ENCODE measurements at places on chromosomes 4 and X. TPM values are rescaled to one million over a fixed set of nuclear protein-coding genes. Genes with fewer than 3 reads are reported as not detected.

DNA sequence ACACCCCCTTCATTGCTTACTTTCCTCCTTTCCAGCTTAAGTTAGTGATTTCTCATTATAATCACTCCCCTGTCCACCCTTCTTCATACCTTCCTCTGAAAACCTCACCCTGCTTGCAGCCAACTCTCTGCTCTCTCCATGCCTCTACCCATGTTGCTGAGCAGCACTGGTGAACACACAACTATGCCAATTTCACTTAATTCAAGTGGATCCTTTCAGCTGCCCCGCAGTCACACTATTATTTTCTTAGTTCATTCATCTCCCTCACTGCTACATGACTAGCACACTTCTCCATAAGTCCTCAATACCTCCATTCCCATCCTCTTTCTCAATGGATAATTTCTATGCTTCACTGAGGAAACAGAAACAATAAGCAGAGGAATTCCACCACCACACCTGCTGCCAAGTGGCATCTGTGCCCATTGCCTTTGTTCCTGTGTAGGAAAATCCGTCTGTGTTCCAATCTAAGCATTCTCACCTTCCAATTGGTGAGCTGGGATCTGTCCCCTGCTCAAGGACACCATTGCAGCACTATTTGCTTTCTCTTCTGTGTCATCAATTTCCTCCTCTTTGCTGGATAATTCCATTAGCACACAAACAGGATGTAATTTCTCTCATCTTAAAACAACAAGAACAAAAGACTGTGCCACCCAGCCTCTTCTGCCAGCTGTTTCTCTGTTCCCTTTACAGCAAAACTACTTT lies 25.2 kb upstream of the PRSS48 start:
- DNase-seq = no peak

GRCh38 chr4:119647558-119647957 lies 19.0 kb upstream of the PDE5A start:
- DNase-seq = no peak

FAM53A gene
- total RNA-seq = 3.3 TPM

DNA sequence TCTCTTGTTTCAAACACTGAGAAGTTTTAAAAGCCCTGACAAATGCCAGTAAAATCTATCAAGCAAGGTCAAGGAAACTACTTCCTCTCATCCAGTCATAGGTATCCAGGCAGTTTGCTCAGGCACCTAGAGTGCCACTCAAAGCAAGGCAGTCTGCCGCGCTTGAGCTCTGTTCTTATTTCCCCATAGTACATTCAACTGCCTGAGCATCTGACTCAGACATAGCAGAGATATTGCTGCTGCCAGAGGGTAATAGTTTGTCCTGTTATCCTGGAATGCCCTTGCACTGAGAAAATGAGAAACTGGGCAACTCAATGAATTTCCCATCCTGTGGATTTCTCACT lies 16.1 kb upstream of the ATP8A1 start:
- DNase-seq = no peak

DNA sequence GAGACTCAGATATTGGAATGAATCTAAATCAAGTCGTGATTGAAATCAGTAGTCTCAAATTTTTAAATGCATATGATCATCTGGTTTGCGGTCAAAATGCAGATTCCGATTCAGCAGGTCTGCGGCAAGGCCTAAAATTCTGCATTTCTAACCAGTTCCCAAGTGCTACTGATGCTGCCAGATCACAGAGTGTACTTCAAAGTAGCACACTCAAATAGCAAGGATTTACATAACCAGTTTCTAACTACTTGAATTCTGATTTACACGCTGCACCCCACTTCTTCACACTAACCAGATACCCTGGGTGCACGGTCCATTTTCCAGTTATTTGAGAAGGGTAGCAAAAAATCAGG lies 752 bp downstream of the MBTPS2 start:
- DNase-seq = no peak

HSD17B13 gene
- not detected for total RNA-seq

DNA sequence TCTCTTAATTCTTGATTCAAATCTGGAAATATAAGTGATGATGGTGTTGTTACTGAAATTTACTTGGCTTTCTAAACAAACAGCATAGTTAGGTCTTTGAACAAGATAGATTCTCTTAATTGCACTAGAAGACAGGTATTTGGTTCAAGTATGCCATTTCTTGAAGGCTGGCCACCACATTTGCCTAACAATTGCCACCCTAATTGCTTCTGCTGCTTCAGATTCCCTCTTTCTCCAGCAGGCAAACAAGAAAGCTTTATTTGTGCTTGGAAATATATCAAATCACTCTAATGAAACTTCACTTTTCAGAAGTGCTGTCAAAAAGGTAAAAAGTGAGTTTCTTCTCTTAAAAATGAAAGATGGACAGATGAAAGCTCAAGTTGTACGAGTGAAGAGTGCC lies 418.6 kb downstream of the INPP4B start:
- DNase-seq = peak; percentile 60

GRCh38 chrX:69503228-69503781 lies 821 bp upstream of the NALF2 start:
- no peak for DNase-seq

GRCh38 chrX:17481086-17481485 lies 106.1 kb downstream of the NHS start:
- no peak for DNase-seq

GPRIN3 gene
- total RNA-seq = 2.4 TPM

DNA sequence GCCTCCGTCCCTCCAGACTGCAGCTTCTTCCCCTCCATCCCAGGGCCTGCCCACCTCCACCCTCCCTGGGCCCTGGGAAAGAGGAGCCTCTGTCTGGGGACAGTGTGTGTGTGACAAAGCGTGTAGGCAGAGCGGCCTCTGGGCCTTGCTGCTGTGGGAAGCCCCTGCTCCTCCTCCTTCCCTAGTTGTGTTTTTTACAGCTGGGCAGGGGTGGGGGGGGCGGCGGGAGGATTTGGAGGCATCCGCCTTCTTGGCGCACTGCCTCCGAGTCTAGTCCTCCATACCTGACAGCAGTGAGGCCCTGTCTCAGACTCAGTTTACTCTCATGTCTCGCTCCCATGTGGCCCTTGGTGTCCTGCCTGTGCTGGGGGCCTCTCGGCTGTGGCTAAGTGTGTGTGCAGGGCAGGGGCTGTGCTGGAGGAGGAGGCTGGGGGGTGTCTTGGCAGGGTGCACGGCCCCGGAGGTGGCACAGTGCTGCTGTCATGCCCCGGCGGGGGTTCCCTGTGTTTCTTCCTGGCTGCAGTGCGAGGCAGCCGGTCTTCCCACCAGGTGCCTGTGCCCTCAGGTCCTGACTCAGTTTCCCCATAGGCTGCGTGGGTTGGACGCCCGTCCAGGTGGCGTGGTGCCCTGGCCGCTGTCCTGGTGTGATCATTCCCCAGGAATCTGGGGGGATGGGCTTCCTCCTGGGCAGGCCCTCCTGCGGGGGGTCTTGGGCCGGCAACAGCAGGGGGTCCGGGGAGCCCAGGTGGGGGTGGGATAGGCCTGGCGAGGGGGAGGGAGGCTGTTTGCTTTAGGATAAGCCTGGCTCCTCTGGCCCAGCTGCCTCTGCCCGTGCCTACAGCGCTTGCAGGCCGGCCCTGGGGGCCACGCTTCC lies 7.0 kb downstream of the FGFRL1 start:
- no peak for DNase-seq

SSX1 gene
- total RNA-seq = not detected

DNA sequence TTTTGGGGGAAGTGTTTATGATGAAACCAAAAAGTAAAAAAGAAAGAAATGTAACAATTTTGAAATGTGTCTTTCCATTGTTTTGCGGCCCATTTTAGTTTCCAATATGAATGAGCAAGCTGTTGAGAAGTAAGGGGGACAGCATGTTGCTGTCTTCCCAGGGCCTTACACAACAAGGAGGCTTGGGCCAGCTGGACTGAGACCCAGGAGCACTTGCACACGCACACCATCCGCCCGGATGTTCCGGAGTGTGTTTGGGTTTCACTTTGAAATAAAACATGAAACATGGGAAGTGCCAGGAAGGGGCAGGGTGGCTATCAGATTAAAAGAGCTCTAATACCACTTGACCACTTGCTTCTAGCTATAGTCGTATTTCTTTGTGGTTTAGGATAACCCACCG lies 144.4 kb downstream of the NHS start:
- DNase-seq = no peak

GRCh38 chrX:3638280-3638873 lies 75.1 kb downstream of the PRKX start:
- peak; percentile 81 for DNase-seq

SPATA4 gene
- total RNA-seq = not detected

DNA sequence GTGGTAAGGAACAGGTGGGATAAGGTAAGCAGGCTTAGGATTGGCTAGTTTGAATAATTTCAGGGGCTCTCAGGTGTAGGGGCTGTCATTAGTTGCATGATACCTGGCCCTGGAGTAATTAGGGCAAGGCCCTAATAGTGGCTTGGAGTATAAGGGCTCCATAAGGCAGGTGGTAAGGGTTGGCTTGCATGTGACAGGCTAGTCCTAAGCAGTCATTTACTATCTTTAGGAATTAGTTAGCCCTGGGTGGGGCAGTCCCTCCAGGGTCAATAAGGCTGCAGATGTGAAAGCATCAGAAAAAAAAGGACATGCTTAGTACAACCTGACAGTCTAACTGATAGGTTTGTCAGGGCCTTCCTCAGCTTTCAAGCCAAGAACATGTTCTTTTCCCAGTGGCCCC lies 7.8 kb upstream of the TMPRSS11D start:
- no peak for DNase-seq

C4orf51 gene
- not detected for total RNA-seq

DNA sequence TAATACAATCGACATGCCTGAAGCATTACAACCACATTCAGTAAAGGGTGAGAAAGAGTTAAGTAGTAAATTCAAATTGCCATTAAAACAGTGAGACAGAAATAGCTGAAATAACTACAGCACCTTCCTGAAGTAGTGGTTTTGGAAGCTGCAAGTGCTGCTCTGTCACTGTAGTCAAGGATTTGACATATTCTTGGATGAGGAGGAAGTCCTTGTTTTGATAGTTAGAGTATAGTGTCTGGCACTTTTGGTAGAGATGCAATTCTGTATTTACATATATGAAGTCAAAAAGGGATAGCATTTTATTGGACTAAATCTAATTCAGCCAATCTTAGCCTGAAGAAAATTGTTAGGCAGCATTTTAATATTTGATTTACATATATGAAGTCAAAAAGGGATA lies 1559.6 kb downstream of the TECRL start:
- DNase-seq = no peak
